ENCODE measurements at places on chromosomes 7 and 10.
A peak's percentile ranks its signal among the peaks of the same experiment; 100 is the strongest.

GRCh38 chr7:99155211-99155610 lies 11.3 kb upstream of the SMURF1 start:
- no peak for DNase-seq

DNA sequence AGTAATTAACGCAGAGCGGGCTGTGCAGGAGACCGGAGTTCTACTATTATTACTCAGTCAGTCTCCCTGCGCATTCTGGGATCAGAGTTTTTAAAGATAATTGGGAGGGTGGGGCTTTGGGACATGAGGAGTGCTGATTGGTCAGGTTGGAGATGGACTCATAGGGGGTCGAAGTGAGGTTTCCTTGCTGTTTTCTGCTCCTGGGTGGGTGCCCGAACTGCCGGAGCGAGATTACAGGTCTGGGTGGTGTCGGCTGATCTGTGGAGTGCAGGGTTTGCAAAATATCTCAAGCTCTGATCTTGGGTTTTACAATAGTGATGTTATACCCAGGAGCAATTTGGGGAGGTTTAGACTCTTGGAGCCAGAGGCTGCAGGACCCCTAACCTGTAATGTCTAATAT lies 3.9 kb upstream of the LRRC27 start:
- DNase-seq, result no peak

DNA sequence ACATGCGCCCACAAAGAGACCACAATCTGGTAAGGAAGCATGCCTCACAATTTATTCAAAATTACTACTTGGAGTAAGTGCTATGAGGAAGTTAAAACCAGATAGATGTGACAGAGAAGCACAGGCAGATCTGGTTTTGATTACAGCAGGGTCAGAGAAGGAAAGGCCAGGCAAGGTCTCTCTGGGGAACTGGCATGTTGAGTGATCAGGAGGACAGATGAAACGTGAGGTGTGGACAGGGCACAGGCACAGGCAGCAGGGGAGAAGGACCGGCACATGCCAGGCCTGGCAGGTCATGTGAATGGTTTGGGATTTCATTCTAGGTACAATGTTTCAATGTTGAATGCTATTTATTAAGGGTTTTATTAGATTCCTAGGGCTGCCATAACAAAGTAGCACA lies 51.6 kb downstream of the GPAM start:
- DNase-seq, result no peak

DNA sequence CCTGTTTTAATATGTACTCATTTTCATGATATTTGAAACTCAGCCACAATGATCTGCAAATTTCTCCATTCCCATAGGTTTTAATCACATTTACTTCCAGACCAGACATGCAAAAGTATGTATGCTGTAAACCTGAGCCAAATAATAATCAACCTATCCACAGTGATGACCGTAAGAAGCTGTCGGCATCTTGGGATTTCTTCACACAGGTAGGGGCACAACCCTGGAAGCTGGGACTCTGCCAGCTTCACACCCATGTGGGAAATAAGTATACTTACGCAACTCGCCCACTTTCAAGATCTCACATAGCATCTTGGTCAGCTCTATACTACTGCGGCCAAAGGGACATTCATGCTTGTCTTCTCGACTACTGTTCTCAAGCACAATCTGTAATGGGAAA lies 352.3 kb downstream of the ELMO1 start:
- no peak for DNase-seq

- no peak for DNase-seq
These were observed 194.9 kb upstream of the CDCA7L start for GRCh38 chr7:22140578-22140977.

DNA sequence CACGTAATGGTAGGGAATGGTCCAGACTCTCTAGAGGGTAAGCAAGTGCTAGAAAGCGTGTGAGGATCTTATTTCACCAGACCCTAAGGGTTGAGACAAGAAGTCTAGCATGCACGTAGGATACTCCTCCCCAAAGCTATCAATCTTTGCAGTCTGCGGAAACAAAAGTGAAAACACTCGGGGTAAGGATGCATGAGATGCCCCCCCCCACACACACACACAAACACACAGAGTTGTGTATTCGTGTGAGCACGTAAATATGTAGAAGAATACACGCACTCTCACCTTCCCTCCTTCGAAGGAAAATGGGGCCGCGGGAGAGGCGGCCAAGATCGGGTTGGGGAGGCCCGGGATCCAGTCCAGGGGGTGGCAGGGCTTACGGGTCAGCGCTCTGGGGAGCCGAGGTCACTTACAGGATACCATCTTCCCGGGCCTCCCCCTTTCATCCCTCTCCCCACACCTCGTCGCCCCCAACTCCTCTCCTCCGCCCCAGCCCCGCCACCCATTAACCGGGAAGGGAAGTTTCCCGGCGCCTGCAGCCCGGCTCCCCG lies 455 bp downstream of the CUL2 start:
- no peak for DNase-seq

- DNase-seq, result no peak
These were observed 38.6 kb downstream of the VOPP1 start for GRCh38 chr7:55533729-55534080.

GRCh38 chr10:36232935-36233334 lies 590.8 kb upstream of the FZD8 start:
- no peak for DNase-seq

DNA sequence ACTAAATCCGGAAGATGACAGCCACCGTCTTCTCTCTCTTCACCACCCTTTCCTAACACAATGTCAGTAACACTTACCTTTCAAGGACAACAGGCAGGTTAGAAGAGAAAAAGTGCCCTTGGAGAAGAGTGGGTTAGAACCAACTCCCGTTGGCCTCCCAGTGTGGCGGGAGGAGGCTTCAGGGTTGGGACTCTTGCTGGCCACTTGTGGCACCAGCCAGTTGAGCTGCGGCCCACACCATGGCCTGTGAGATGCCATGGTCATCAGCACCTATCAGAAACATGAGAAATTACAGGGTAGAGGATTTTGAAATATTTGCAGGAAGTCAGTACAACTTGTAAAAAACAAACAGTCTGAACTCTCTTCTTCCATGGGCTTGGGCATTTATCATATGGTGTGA lies 93.8 kb downstream of the MKI67 start:
- DNase-seq, result no peak

DNA sequence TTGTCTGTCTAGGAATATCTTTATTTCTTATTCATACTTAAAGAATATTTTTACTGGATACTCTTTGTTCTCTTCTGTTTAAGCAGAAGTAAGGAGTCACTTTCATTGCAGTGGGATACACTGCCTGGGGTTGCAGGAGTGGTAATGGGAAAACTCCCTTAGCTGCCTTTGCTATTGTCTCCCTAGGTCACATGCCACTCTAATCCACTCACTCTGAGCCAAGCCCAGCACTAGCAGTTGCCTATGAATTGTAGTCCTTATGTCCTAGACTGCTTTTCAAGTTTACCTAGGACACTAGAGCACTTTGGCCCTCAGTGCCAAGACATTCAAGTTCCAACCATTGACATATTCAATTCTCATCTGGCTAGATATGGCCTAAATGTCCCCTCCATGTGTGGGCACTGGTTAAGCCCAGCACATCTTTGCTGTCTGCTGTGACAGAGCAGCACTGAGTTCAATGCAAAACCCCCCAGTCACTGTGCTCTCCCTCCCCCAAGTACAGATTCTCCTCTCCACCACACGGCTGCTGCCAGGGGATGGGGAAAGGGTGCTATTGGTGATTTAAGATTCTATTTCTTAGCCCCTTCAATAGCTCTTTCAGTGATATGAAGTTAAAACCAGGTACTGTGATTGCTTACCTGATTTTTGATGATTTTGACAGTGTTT lies 991.7 kb upstream of the KCND2 start:
- no peak for DNase-seq

DNA sequence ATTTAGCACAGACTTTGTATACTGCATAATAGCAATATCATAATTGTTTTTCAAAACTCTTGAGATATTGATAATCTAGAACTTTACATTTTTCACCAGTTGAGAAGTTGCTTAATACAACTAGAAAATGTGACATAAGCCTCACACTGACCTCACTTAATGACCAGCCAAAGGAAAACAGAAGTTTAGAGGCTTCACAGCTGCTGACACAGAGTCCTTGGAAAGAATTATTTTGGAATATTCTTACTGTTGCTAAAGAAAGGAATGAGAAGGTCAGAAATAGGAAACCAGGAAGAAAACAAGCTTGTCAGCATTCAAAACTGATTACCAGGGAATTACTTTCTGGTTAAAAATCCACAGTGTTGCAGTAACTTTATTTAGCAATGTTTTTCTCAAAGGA lies 35.5 kb upstream of the WASL start:
- DNase-seq, result no peak

DNA sequence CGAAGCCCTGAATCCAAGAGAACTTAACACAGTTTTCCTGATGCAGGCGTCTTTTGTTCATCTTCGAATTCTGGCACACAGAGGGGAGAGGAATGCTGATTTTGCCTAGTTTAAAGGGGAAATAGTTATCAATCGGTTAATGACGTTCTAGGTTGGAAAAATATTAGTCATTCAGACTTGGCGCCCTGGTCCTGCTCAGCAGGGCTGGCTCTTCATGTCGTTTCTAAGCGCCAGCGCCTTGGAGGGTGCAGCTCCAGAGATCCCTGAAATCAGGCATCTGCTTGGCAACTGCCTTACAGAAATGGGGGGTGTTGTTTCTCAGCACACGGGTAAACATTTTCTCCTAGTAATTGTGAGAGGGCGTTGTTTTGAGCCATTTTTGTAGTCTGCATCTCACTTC lies 1.3 kb upstream of the PRTFDC1 start:
- DNase-seq, result no peak

DNA sequence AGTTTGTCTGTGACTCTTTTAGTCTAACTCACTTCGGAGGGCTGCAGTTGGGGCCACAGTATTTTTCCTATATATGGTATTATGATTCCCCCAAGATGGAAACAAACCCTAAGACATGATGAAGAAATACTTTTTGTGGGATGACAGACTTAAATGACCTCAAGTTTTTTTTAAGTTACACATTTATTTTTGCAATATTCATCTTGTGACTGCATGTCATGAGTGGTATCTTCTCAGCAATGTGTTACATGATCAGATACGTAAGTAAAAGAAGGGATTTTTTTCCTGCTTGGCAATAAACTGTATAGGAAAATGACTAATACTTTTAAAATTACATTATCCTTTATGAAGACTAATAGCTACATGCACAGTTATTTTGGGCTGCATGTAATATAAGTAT lies 57.8 kb downstream of the OR13A1 start:
- DNase-seq, result no peak

- DNase-seq, result no peak
These were observed 115.1 kb downstream of the SRI start for GRCh38 chr7:88104732-88105131.

GRCh38 chr10:75435291-75435690 lies 3.9 kb downstream of the LRMDA start:
- DNase-seq, result no peak

GRCh38 chr10:121838931-121839330 lies 88.9 kb downstream of the ATE1 start:
- no peak for DNase-seq

GRCh38 chr10:48716416-48716815 lies 31.7 kb downstream of the WDFY4 start:
- no peak for DNase-seq

- DNase-seq, result peak; percentile 35
These were observed 421.1 kb upstream of the FOXK1 start for GRCh38 chr7:4260867-4261600.

- no peak for DNase-seq
These were observed 7.6 kb downstream of the LZTS2 start for GRCh38 chr10:101007099-101007711.

DNA sequence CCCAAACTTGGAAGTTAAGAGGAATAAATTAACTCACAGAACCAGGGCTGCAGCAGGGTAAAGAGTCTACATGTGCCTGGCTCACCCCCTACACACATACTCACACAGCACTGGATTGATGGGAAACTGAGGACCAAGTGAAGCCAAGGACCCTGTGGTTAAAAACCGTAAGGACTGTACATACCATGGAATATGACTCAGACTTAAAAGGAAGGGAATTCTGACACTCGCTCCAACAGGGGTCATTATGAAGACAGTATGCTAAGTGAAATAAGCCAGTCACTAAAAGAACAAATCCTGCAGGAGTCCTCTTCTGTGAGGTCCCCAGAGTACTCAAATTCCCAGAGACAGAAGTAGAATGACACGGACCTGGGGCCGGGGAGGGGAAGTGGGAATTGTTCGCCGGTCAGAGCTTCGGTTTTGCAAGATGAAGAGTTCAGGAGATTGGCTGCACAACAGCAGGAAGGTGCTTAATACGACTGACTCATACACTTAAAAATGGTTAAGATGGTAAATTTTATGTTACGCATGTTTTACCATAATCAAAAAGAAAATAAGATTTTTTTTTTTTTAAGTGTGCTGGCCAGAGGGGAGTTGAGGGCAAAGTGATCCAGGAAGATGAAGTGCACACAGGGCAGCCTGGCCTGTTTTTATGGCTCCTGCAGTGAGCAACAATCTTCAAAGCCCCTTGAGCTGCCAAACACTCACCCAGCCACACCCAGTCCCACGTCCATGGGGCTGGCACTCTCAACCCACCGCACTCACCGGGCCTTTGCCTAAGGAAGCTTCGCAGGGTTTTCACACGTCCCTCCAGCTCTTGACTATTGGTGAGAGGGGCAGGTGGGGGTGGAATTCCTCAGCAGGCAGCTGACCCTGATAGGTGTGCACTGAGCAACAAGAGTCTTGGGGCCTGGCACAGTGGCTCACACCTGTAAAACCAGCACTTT lies 26.4 kb downstream of the DRGX start:
- no peak for DNase-seq

DNA sequence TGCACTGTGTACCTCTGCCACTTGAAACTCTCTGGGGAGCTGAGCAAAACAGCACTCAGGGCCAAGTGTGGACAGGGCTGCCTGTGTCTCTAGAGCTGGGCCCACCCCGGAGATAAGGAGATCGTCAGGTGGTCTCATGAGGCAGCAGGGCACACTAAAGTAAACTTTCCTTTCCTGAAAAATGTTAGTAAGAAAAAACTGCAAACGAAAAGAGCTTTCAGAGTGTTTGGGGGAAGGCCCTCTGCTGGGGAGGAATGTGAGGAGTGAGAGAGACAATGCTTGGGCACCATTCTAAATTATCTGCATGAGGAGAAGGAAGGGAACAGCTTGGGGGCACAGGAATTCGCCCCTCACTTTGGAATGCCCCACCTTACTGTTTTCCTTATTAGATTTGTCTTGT lies 127.7 kb downstream of the ATXN7L1 start:
- DNase-seq, result no peak

DNA sequence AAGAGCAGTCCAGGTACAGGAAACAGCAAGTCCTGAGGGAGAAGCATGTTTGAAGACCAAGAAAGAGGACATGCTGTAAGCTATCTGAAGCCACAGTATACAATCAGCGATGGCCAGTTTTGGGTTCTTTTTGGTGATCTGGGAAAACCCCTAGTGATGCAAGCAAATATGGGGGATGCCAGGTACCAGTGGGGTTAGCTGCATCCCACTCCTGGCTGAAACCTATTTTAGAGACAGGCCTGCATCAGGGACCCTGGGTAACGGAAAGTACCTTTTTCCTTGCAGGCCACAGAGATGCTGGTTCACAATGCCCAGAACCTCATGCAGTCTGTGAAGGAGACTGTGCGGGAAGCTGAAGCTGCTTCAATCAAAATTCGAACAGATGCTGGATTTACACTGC lies 32.9 kb downstream of the AP3M1 start:
- DNase-seq, result no peak

- no peak for DNase-seq
These were observed 341.8 kb downstream of the ANKRD30A start for GRCh38 chr10:37467246-37467645.

GRCh38 chr7:134856091-134856490 lies 76.7 kb downstream of the CALD1 start:
- DNase-seq, result no peak

GRCh38 chr7:42611289-42611928 lies 300.5 kb downstream of the C7orf25 start:
- no peak for DNase-seq

All from NCI-H1092 (cell line).